ENCODE measurements at places on chromosomes 1 and 21.

GRCh38 chr1:6261615-6261995 lies 707 bp upstream of the GPR153 start:
- DNase-seq, result no peak

DNA sequence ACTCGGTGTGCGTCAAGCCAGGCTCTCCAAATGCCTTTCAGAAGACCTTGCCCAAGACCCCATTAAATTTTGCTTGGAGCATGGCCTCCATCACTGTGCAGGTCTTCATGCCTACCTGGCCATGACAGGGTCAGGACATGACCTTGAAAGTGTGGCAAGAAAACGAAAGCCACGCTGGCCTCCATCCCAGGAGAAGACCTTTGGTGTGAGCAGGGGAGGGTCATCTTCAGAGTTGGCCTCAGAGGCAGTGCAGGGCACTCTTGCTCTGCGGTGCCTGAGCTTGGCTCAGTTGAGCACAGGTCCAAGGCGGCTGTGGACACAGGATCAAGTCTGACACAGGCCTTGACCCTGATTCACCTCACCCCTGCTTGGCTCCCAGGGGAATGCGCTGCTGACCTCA lies 181.4 kb upstream of the TMEM51 start:
- DNase-seq, result no peak

DNA sequence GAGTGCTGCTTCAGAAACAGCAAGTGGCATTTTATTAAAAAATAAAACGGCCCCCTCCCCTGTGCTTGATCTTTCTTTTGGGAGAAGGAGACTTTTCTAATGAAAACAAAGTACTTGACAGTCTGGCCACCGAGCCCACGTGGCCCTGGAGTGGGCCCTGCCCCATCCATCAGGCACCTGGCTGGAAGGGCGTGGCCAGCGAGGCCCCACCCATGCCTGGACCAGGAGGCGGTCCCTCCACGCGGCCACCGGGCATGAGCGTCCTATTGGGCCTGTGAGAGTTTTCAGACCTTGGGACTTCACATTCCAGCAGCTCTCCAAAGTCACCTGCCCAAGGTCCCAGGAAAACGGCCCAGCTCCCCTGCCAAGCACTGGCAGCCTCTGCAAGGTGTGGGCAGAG lies 144.7 kb downstream of the CASZ1 start:
- no peak for DNase-seq

GRCh38 chr1:24764439-24764838 lies 19.2 kb downstream of the CLIC4 start:
- DNase-seq, result no peak

DNA sequence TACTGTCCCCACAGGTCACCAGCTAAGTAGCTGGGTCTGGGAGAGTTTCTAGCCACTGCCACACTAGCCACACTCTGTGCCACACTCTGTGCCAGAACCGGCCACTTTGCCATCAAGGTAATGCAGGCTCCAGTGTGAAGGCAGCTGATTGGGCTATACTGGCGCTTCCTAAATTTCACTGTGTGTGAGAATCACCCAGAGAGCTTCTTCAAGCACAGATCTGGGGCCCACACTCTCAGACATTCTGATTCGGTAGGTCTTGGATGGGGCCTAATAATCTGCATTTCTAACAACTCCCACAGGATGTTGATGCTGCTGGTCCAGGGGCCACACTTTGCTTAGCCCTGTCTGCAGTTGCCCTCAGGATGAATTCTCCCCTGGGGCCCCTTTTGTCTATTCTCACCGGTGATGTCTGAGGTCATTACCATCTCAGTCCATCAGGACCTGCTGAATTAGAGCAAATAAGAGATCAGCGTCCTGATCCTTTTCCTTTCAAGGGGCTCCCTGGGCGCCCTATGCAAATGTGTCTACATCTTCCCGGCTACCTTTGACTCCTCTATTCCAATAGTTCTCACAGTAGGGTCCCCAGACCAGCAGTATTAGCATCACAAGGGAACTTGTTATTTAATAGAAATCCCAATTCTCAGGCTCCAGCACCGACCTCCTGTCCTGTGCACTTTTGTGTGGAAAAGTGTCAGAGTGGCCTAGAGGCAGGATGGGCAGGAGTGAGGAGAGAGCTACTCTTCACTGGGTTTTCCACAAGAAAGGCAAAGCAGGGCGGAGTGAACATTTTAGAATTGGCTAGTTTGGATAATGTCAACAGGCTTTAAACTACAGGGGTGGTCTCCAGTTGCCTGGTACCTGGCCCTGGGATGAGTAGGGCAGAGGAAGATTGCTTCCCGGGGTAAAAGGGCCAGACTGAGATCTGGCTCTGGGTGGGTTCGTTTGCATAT lies 24.7 kb upstream of the LRRN2 start:
- DNase-seq, result peak; percentile 91

DNA sequence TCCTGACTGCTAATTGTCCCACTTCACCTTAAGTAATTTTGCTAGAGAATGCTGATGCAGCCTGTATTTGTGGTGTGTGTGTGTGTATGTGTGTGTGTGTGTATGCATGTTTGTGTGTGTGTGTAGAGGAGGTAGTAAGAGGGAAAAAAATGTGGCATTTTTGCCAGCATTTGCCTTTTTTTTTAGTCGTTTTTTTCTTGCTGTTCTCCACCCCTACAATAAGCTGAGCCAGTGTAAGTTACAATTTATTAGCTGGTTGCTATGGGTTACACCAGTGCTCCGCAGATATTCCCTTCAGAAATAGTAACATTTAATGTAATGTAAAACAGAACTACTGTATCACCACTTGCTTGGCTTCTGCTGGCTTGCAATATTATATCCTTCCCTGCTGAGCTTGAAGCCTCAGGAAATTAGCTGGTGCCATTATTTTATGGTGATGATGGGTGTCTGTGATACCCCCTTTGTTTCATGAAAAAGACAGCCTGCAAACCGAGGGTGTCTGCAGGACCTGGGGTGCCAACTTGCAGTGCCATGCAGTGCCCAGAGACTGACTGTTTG lies 23.4 kb upstream of the IGSF3 start:
- DNase-seq, result no peak

DNA sequence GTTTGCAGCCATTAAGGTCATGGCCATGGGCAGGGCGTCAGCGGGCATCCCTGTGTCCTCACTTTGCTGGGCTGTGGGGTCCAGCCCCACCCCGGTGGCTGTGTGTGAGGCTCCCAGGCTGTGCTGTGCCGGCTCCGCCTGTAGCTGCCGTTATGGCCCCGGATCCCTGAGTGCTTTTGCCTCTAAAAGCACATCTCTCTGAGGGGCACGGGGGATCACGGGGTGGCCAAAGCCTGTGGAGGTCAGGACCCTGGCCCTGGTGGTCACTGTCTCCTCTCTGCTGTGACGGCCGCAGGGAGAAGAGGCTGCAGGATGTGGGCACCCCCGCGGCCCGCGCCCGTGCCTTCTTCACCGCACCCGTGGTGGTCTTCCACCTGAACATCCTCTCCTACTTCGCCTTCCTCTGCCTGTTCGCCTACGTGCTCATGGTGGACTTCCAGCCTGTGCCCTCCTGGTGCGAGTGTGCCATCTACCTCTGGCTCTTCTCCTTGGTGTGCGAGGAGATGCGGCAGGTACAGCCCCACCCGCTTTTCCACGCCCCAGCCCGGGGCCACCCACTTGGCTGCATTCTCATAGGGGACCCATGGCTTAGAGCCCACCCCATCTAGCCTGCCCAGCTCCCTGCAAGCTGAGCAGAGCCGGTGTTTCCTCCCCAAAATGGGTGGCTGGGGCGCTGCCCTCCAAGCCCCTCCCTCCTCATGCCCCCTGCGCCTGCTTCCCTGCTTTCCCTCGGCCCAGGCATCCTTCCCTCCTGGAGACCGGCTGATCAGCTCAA lies 48.2 kb downstream of the TRPM2 start:
- no peak for DNase-seq

- DNase-seq, result no peak
Measured at GRCh38 chr1:43565600-43566360, 35.1 kb downstream of the PTPRF start.

DNA sequence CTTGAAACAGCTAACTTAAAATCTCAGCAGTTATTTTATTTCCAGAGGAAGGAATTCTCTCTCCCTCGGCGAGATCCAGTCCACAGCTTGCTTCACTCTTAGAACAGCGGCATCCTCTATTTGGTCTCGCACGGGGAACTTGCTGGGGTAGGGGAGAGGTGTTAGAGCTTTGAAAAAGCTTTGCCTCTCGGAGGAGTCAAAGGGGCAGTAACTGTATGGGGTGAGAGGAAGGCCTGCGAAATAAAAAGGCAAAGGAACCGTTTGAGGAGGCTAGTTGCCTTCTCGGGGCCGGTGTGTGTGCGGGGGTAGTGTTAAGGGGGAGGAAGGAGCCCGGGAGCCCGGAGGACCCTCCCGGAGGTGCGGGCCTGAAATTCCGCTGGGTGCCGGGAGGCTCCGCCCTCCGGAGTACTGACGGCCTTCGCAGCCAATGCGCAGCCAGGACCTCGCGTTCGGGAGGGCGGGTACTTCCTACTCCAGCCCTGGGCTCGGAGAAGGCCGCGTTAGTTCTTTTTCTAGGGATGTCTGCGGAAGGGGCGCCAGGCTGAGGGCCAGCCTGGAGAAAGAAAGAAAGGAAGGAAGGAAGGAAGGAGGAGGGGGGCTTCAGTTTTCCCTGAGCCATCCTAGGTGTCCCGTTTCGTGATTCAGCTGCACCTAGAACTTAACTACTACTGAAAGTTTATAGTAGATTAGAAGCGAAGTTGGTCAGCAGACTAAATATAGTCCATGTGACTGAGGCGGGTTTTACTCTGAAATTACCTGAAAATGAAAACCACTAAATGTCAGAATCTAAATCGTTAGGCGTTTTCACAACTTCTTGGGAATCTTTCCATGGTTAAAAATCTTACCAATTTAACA lies 2.2 kb downstream of the NEK7 start:
- no peak for DNase-seq

DNA sequence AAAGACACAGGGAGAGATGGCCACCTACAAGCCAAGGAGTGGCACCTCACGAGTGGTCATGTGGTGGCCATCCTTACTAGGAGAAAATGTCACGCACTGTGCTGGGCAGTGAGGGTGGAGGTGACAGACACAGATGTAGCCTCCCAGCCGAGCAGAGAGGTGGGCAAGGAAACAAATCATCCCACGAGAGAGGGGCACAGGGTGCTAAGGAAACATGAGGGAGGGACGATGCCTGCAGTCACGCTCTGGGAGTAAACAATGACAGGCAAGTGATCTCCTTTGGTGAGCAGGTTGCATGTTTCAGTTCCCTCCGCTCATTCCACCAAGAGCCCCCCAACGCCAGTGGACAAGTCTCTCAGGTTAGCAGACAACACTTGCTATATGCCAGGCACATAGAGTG lies 65.8 kb downstream of the CD247 start:
- no peak for DNase-seq

GRCh38 chr21:26967062-26967913 lies at the start of gene ADAMTS5:
ADAMTS5 (minus strand) TSS chr21:26967088; CDS start chr21:26966391, 697 bp downstream.
- DNase-seq, result no peak

GRCh38 chr1:225508538-225509375 lies 80.9 kb upstream of the LBR start:
- DNase-seq, result peak; percentile 52

GRCh38 chr21:27831816-27832569 lies 865.1 kb upstream of the ADAMTS5 start:
- DNase-seq, result no peak

- no peak for DNase-seq
Measured at GRCh38 chr1:6256645-6257044, 4.3 kb downstream of the GPR153 start.

- DNase-seq, result no peak
Measured at GRCh38 chr21:42571391-42572150, 57.9 kb downstream of the SLC37A1 start.

DNA sequence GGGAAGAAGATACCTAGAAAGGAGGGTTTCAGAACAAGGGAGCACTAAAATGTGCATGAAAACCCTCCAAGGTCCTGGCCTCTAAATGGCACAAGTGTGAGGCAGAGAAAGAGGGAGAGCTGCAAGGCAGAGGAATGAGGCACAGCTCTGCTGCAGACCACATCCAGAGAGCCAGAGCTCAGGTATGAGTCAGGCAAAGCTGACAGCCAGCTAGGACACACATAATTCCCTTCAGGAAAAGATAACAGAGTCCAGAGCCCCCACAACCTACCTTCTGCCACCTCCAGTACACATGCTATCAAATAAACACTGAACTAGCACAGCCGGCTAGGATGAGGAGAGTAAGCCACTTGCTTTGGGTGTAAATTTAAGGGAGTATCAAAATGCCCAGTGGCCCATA lies 62.2 kb downstream of the HSF2BP start:
- no peak for DNase-seq

- DNase-seq, result no peak
Measured at GRCh38 chr1:248136811-248137210, 8.1 kb upstream of the OR2M5 start.

GRCh38 chr1:156703741-156704140 lies 1.6 kb downstream of the CRABP2 start:
- DNase-seq, result no peak

DNA sequence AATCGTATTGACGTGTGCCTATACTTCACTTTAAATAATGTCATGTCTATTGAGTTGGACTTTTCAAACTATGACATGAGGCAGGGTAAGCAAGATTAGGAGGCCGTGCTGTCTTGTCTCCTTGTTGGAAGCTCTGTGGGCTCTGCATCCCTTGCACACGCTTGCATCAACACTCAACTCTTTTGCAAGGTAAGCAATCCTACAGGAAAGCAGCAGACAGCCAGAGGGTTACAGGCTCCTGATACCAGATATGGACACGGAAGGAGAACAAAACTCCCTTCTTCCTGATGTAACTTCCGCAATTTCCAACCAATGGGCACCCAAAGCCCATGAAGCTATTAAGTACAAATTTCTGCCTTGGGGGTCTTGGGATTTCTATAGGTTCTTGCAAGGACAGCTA lies 1520.7 kb upstream of the B3GALT2 start:
- DNase-seq, result no peak

DNA sequence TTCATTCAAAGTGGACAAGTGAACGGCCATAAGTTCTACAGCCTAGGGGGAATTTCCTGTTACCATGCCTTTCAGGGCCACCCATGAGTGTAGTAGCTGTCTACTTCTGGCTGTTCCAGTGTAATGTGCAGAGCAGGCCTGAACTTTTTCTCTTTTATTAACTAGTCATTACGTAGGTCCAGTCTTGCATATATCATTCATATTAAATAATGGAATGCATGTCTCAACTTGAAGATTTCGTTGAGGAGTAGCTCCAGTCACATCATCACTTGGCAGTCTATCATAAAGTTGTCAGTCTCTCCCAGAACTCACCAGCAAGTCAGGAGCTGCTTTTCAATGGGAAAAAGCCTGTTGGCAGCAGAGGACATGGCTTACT lies 12.0 kb upstream of the GIPC2 start:
- DNase-seq, result no peak

DNA sequence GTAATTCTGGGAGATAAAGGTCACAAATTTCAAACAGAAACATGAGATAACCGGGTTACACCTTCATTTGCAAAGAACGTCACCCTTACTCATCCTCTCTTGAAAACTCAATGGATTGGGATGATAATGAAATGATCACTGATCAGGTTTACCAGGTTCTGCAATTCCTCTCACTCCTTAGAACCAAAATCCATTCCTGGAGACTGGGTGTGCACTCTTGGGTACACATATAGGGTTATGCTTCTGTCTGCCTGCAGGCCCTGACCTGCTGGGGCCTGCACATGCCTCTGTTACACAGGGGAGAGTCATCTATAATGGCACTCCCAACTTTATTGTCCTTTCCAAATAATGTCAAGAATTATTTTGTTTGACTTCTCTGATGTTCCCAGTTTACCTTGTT lies 8.3 kb downstream of the SUSD4 start:
- DNase-seq, result no peak

- DNase-seq, result no peak
Measured at GRCh38 chr1:1832166-1832565, 53.9 kb upstream of the NADK start.
